PC-9 (cell line): ENCODE measurements at places on chromosomes 5 and 9. TPM values are rescaled to one million over a fixed set of nuclear protein-coding genes. Genes with fewer than 3 reads are reported as not detected.
A peak's percentile ranks its signal among the peaks of the same experiment; 100 is the strongest.

DNA sequence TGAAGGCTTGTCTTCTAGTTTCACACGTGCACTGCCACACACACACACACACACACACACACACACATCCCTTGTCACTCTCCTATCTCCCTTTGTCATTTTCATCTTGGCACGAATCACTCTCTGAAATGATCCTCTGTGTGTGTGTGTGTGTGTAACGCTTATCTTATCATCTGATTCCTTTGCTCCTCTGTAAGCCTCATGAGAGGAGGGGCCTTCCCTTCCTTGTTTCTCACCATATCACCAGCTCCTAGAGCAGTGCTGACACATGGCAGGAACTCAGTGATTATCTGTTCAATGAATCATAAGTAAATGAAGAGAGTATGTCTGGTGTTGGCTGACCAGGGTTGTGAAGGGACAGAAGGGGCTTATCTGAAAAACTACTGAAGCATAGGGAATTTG is 53.3 kb downstream of the PDE4D start:
- H3K4me1 ChIP-seq = peaks cover 18% of the 10 kb centered on the region
- no peak overlapping the region for H3K27ac ChIP-seq
- DNase-seq = peak; percentile 30
- no peak overlapping the region for H3K4me3 ChIP-seq
- no peaks in the 10 kb centered on the region for H3K27me3 ChIP-seq

DNA sequence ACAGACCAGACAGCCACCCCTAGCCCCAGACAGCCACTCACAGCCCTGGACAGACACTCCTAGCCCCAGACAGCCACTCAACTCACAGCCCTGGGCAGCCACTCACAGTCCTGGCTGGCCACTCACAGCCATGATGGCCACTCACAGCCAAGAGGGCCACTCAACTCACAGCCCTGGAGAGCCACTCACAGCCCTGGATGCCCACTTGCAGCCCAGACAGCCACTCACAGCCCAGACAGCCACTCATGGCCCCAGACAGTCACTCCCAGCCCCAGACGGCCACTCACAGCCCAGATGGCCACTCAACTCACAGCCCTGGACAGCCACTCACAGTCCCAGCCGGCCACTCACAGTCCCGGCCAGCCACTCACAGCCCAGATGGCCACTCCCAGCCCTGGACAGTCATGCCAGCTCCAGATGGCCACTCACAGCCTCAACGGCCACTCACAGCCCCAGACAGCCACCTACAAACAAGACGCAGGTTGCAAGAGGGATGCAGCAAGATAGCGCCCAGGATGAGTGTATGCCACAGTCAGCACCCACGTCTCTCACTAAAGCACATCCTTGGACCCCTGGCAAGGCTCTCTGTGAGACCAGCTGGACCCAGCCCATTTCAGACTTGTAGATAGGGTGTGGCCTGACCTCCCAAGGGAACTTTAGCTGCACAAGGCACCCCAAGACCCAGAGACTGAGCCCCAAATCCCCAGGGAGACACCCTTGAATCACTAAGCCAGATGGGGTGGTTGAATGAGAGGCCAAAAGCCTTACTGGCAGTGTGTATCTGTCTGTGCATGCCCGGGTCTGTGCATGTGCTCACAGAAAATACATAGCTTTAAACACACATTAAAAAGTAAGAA is 22.4 kb downstream of the ZDHHC11B start:
- H3K27ac ChIP-seq = no peak overlapping the region
- no peak overlapping the region for H3K4me3 ChIP-seq
- H3K36me3 ChIP-seq = no peaks in the 10 kb centered on the region
- peaks cover 95% of the 10 kb centered on the region for H3K27me3 ChIP-seq
- H3K4me1 ChIP-seq = 0 out of 2 replicates have a peak, but pooled peaks cover 4% of the 10 kb centered on the region

- H3K27ac ChIP-seq = no peak overlapping the region
- no peaks in the 10 kb centered on the region for H3K36me3 ChIP-seq
- no peak overlapping the region for H3K4me3 ChIP-seq
- no peak for DNase-seq
- peaks cover 15% of the 10 kb centered on the region; the same call in 1 of the 2 replicates for H3K4me1 ChIP-seq
- no peaks in the 10 kb centered on the region for H3K27me3 ChIP-seq
Observed at GRCh38 chr5:142181547-142182163, 73.1 kb downstream of the NDFIP1 start.

- H3K27me3 ChIP-seq = no peaks in the 10 kb centered on the region
- H3K27ac ChIP-seq = no peak overlapping the region
- no peak for DNase-seq
- H3K36me3 ChIP-seq = no peaks in the 10 kb centered on the region
Observed at GRCh38 chr5:28369418-28369817, 1331.0 kb upstream of the CDH9 start.

GRCh38 chr5:168198359-168198758 is 93.1 kb upstream of the WWC1 start:
- no peaks in the 10 kb centered on the region for H3K36me3 ChIP-seq
- peaks cover 86% of the 10 kb centered on the region for H3K27me3 ChIP-seq
- no peaks in the 10 kb centered on the region for H3K4me1 ChIP-seq
- H3K4me3 ChIP-seq = no peak overlapping the region
- H3K27ac ChIP-seq = no peak overlapping the region
- DNase-seq = no peak

DNA sequence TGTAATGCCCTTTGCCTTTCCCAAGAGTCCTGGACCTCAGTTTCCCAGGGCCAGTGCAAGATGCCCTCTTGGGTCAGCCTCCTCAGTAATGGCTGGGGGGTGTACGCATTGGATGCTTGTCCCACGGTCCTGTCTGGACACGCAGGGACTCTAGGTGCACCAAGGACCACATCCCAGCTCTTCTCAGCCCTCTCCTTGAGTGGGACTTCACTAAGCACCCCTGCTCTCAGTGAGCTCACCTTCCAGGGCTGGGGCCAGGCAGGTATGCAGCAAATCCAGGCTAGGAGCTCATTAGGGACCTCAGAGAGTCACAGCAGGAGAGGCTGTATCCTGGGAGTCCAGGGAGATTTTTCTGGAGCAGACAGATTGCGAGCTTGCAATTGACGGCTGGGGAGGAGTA is 59.8 kb downstream of the MACROH2A1 start:
- H3K27ac ChIP-seq = no peak overlapping the region
- no peaks in the 10 kb centered on the region; the same call in 1 of the 2 replicates for H3K36me3 ChIP-seq
- H3K27me3 ChIP-seq = no peaks in the 10 kb centered on the region
- DNase-seq = no peak
- no peaks in the 10 kb centered on the region for H3K4me1 ChIP-seq

The GLRA1 gene
- total RNA-seq = not detected in 2 replicates

DNA sequence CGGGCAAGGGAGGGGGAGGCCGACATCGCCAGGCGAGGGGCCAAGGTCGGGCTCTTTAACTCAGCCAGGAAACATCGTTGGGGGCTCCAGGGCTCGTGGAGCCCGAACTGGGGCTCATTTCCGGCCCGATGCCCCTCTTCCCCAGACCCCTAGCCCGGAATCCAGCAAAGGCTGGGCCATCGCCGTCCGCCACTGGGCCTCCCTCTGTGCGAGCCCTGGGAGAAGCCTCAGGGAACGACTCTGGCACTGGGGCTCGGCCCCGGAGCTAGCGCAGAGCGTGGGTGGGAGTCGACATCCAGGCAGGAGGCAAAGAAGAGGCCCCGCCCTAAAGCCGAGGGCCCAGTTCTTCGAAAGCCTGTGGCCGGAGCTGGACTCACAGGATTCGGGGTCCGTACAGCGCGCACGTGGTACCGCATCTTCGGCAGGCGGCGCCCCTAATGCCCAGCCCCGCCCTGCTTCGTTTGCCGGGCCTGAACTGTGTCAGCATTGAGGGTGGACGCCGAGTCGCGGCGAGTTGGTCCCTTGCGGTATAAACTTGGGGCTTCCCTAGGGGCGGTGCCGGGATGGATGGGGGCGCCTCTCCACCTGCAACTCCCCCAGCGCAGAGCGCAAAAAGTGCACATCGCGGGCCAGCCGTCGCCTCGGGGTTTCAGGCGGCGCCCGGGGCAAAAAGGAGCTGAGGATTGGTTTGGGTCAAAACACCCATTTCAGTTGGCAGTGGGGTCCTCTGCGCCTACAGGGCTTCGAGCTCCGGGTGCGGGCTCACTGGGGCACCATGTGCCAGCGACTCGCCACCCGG is 3.6 kb upstream of the PAX5 start:
- no peaks in the 10 kb centered on the region for H3K4me1 ChIP-seq
- no peak overlapping the region for H3K27ac ChIP-seq
- H3K27me3 ChIP-seq = no peaks in the 10 kb centered on the region; the same call in 1 of the 2 replicates
- DNase-seq = no peak
- H3K36me3 ChIP-seq = no peaks in the 10 kb centered on the region

The BTNL9 gene
- not detected in 2 replicates for total RNA-seq

GRCh38 chr5:14495301-14495700 is 86.3 kb upstream of the OTULINL start:
- no peaks in the 10 kb centered on the region for H3K4me1 ChIP-seq
- no peak for DNase-seq
- H3K27me3 ChIP-seq = no peaks in the 10 kb centered on the region
- no peak overlapping the region for H3K27ac ChIP-seq

DNA sequence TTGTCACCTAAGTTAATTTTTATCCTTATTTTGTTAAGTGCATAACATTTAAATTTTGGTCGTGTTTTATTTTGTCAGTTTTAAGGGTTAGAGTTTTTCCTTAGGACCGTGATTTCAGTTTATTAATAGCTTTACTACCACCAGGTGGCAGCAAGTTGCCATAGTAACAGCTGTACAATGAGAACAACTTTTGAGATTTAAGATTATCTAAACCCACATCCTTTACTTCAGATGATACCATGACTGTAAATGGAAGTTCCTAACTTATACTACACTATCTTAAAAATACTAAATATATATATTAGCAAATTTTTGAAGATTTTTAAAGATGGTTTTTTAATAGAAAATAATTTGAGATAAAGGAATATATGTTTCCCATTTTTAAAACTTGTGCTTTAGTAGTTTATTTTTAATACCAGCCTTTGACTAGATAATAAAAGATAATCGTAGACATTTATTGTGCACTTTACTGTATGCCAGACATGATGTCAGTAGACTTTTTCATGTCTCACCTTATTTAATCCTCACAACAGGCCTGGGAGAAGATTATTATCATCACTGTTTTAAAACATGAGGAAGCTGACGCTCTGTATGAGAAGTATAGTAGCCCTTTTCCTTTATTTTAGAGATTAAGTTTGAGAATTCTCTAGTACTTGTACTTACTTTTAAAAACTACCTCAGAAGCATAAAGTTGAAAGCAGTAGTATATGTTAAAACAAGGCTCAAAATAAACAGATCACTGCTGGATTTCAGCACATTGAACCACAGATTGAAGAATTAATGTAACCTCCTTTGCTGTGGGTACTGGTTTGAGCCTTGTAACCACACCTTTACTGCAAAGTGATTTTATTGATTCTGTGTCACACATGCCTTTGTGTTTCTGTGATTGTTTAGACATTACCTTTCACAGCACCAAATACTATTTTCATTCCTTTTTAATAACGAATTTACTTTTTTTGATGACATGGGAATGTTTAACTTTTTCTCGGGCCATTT is 27.5 kb downstream of the SREK1 start:
- H3K36me3 ChIP-seq = peaks cover 36% of the 10 kb centered on the region
- no peak for DNase-seq
- no peak overlapping the region for H3K27ac ChIP-seq
- H3K4me1 ChIP-seq = no peaks in the 10 kb centered on the region
- H3K27me3 ChIP-seq = no peaks in the 10 kb centered on the region
- no peak overlapping the region for H3K4me3 ChIP-seq

The PDE6A gene
- 0.35 and 0.50 TPM in 2 replicates for total RNA-seq

GRCh38 chr5:69308046-69308553 is 24.5 kb downstream of the CCDC125 start:
- H3K27ac ChIP-seq = no peak overlapping the region
- DNase-seq = no peak
- H3K27me3 ChIP-seq = no peaks in the 10 kb centered on the region
- no peak overlapping the region for H3K4me3 ChIP-seq
- no peaks in the 10 kb centered on the region for H3K36me3 ChIP-seq

DNA sequence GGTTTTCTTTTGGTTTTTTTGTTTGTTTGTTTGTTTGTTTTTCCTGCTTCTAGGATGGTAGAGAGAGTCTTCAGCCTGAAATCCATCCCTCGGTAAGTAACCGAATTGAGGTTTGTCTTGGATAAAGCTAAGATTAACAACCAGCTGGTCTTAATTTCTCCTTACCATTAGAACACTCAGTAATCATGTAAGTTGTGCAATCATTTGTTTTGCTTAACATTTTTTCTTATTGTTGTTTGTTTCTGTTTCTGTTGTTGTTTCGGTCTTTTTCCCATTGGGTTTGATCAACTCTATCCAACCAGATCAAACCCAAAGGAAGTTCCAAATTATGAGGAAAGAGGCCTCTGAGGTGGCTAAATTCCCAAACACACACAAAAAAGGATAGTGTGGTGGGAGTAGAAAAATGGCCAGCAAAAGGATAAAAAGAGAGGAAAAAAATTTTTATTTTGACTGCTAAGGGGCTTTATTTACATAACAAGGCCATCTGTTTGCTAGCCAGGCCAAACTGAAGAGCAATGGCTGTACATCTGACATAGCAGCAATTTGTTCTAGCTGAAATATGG is 49.6 kb upstream of the ANKRD31 start:
- no peak overlapping the region for H3K27ac ChIP-seq
- DNase-seq = no peak
- H3K4me3 ChIP-seq = no peak overlapping the region
- H3K36me3 ChIP-seq = no peaks in the 10 kb centered on the region

The MACIR gene
- total RNA-seq = 21.0 and 28.4 TPM in 2 replicates

GRCh38 chr5:98768160-98768959 is 5.1 kb upstream of the RGMB start:
- H3K27me3 ChIP-seq = no peaks in the 10 kb centered on the region
- no peak overlapping the region for H3K27ac ChIP-seq
- H3K4me3 ChIP-seq = peak overlapping the region; percentile 66
